ENCODE measurements at places on chromosomes 12 and 14.

GRCh38 chr12:114726092-114726710 is 42.2 kb upstream of the TBX3 start:
- no peak for DNase-seq

DNA sequence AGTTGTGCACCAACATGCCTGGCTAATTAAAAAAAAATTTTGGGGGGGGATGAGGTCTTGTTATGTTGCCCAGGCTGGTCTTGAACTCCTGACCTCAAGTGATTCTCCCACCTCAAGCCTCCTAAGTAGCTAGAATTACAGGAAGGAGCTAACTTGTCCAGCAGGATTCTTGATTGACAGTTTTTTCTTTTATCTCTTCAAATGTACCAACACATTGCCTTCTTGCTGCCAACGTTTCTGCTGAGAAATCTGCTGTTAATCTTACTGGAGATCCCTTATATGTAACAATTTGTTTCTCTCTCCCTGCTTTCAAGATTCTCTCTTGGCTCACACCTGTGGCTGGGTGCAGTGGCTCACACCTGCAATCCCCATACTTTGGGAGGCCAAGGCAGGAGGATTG is 22.4 kb upstream of the MARK3 start:
- DNase-seq: no peak

GRCh38 chr14:38255673-38256532 is at the start of gene CLEC14A:
CLEC14A (minus strand) TSS chr14:38256093; CDS start chr14:38256022, 71 bp downstream.
- peak; percentile 81 for DNase-seq

DNA sequence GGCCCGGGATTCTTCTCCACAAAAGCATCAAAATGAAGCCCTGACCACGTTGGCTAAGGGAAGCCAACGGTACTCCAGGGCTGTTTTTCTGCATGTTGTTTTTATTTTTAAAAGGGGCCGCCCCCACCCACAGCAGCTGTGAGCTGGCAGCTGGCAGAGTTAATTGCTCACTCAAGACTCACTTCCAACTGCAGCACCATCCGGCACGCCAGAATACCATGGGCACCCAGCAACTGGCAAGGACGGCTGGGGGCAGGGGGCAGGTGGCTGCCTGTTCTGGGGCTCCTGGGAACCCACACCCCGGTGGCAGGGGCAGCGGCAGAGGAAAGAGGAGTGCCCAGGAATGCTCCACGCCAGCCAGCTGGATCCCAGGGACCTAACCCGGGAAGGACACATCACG is 44.3 kb downstream of the NCOR2 start:
- peak; percentile 80 for DNase-seq

DNA sequence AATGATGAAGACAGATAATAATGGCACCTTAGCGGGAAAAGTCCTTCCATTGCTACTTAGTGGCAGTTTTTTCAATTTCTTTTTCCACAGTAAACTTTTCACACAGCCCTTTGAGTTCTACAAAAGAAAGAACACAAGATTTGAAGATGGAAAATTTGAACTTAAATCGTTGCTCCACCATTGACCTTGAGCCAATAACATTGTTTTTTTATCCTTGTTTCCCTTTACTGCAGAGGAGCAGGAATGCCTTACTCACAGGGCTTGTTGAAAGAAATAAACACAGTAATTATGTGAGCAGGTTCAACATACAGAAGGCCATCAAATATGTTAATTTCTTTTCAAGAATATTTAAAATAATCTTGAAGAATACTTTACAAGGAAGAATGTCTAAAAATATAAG is 181.5 kb upstream of the KRR1 start:
- no peak for DNase-seq

GRCh38 chr12:108119126-108119973 is 9.7 kb upstream of the WSCD2 start:
- DNase-seq: no peak

- DNase-seq: no peak
Measured at GRCh38 chr14:80364274-80364673, 153.0 kb upstream of the DIO2 start.

GRCh38 chr12:46377678-46378077 is 5.1 kb upstream of the SLC38A2 start:
- no peak for DNase-seq

DNA sequence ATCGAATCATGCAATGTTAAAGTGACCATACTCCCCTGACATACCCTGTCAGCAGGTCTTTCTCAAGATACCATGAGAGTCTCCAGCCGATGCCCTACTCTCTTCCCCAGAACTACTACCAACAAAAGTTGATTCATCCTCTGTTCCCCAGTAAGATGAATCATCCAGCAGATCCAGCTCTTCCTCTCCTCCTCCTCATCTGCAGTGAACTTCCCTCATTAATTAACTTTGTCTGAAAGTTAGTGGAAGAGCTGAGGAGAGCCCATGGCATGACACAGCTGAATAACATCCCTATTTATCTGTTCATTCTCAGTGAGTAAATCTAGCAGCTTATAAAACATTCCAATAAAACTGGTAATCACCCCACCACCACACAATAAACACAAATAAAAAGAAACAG is 213.4 kb downstream of the EGLN3 start:
- no peak for DNase-seq

DNA sequence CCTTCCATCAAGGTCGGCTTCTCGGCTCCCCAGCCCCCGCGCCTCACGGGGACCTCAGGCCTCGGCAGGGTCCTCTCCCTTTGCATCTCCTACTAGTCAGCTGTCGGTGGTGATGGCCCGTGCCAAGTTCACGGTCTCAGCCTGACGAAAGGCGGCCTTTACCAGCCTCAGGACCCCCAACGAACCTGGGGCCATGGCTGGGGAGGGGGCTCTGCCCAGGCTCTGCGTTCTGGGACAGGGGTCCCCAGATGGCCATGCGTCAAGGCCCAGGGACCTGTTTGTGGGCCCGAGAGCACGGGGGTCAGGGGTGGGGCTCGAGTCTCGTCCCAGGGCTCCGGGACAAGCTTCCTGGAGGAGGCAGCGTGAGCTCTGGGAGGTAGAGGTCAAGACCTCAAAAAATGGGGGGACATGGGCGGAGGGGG is 32.8 kb upstream of the DEGS2 start:
- peak; percentile 51 for DNase-seq

DNA sequence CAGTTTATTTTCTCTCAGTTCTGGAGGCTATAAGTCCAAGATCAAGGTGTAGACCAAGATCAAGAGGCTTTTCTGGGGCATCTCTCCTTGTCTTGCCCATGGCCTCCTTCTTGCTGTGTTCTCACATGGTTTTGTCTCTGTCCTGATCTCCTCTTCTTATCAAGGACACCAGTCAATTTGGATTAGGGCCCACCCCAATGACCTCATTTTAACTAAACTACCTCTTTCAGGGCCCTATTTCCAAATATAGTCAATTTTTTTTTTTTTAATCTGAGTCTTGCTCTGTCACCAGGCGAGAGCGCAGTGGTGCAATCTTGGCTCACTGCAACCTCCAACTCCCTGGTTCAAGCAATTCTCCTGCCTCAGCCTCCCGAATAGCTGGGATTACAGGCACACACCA is 50.8 kb downstream of the TSHR start:
- DNase-seq: no peak

GRCh38 chr12:52645120-52645761 is 6.8 kb downstream of the KRT2 start:
- DNase-seq: no peak

DNA sequence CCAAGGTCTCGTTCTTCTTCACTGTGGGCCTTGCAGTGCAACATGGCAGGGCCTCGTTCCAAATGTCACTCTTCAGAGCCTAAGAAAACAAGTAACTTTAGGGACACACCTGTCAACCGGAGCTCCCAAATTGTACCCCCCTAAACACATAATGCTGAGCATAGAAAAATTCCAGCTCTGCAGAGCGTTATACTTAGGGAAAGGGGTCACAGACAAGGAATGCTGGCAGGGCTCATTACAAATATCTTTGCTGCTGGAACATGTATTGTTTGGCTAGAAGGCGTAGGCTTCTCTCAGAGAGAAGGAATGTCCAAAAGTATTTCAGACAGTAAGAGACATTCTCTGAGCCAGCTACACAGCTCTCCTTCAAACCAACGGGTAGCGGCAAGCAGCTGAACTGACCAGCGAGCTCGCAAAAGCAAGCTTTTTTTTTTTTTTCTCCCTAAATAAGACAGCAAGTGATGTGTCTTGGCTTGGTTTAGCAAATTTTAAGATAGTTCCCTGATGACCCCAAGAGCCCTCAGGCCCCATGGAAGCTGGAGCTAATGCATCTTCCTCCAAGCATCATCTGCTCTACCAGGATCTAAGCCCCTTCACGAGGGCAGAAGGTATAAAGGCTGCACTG is 24.5 kb downstream of the SSH1 start:
- peak; percentile 76 for DNase-seq

DNA sequence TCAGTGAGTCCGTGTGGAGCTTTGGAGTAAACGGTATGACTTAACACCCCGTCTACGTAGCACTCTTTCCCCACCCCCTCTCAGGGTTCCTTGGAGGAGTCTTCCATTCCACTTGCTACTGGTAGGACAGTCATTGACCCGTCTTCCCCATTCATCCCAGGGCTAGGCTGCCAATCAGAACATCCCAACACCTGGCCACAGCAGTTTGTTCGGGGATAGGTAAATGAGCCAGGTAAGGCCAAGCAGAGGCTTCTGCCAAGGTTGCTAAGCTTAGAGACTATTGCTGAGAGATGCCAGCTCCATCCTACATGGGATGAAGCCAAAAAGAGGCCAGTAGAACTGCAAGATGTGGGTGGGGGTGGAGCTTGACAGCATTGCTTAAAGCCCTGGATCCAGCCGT is 130.8 kb downstream of the BCL11B start:
- no peak for DNase-seq

DNA sequence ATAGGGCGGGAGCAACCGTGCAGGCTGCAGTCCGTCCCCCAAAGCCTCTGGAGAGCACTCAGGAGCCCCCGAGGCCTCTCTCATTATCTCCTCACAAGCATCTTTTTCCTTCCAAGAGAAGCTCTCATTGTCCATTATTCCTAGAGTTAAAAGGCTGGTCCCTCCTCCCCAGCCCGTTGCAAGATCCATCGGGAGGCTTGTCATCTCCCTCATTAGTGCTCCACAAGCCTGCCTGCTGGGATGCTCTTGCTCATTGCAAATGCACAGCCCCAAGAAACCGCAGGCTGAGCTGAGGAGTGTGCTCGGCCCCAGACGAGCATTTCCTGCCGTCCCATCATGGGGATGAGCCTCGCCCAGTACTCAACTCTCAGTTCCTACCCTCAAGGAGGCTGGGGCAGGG is 23.3 kb downstream of the NUAK1 start:
- no peak for DNase-seq

DNA sequence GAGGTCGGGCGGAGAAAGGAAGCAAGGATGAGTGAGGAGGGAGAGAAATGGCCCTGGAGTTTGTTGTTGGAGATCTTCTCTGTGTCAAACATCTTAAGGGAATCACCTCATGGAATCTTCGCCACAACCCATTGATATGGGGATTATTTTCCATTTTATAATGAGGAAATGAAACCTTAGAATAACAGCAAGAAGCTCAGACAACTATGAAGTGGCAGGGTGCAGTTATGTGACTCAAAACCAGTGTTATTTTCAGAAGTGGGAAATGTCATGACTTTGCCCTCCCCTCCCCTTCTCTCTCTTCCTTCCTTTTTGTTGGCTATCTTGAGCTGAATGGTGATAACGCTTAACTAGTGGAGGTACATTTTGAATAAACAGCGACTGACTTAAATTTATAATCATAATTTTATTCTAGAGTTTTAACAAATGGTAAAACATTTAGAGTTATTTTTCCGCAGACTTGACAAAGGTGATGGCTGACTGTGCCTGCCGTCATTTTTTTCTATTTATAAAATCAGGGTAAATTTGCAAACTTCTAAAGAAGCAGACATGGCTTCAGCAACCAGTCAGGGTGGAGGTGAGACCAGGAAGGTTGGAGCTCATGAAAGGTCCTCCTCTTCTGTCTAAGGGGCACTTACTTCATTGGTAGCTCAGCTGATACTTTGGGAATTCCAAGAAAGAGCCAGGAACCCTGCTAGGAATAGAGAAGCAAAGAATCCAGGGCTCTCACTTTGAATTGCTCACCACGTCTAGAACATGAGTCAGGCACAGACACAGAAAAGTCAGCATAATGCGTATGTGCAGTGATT is 232.4 kb downstream of the RGS6 start:
- no peak for DNase-seq

DNA sequence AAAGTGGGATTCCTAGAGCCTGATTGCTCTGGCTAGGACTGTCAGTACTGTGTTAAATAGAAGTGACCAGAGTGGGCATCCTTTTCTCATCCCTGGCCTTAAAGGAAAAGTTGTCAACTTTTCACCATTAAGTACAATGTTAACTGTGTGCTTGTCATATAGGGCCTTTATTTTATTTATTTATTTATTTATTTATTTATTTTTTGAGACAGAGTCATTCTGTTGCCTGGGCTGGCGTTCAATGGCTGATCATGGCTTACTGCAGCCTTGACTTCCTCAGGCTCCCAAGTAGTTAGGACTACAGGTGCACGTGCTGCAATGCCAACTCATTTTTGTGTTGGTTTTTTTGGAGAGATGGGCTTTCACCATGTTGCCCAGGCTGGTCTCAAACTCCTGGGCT is 11.6 kb downstream of the SH2B3 start:
- DNase-seq: no peak

- peak; percentile 53 for DNase-seq
Measured at GRCh38 chr12:121579190-121579791, 1.5 kb downstream of the KDM2B start.

DNA sequence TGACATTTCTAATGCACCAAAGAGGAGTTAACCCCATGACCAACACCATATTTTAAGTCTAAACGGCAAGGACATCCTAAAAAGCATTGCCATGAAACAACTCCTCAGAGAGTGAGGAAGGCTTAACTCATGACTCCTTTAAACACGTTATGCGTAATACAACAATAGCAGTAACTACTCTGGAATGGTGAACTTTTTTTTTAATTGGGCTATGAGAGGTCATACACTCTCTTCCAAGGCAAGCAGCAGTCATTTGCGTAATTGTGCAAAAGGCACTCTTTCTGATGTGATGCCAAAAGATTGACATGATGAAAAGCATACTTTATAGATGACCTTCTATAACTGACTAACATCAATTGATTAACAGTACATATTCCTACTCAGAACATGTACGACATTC is 39.4 kb downstream of the RHOJ start:
- DNase-seq: no peak

- no peak for DNase-seq
Measured at GRCh38 chr12:94721173-94721572, 70.8 kb upstream of the TMCC3 start.

DNA sequence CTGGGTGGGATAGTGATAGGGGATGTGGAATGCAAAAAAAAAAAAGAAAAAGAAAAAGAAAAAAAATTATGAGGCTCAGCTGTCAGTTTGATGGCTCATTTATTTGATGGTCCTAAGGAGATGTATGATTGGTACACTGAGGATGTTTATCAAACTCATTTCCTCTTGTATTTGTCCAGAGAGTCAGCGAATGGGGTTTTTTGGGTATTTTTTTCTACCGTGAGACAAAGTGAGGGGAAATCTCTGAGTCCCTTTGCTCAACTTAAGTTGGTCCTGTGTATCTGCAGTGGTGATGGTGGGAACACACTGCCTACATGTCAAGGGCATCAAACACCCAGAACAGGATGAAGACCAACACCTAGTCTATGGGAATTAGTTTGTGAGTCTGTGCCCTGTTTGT is 176.9 kb upstream of the HIF1A start:
- no peak for DNase-seq

- DNase-seq: no peak
Measured at GRCh38 chr12:106274575-106275121, 26.8 kb upstream of the CKAP4 start.

Data from femur (tissue), 1 donor.